ENCODE measurements at places on chromosomes 1 and 21.

DNA sequence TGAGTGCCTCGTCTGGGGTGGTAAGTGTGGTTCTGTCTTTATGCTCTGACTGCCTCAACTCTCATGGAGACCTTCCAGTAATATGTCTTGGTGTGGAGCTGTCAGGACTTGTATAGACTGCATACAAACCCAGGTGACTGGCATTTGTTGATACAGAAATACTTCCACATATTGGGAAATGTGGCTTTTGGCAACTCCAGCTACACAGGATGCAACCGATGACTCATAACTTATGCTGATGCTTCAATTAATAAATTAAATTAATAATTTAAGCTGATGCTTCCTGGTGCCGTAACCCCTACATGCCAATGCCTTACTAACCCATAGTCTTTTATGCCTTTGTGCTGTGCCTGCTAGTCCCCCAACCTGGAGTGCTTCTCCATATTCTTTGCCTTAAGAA is 72.3 kb upstream of the ARTN start:
- no peak for DNase-seq

DNA sequence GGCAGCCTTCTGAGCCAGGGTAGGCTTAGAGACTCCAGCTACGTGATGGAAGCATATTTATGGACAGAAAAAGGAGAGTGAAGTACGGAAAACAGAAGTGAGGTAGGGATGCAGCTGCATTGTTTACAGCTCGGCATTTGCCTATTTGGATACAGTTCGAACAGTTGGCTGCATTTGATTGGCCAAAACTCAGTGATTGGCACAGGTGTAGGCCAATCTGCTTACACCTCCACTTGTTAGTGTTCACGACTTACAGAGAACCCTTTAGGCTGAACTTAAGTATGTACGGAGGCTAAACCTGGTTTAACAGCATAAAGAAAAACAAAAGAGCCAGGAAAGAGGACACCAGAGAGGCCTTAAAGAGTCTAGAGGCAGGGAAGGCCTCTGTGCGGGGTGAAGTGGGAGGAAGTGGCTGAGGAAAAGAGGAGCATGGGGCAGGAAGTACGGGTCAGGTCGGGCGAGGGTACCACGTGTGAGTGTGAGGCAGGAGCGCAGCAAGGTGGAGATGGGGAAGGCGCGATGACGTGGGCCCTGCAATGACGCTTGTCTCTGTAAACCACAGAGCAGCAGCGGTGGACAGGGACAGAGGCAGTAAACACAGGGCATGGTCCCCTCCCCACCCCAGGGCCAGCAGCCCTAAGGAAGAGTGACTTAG is 32.0 kb downstream of the RSPH1 start:
- DNase-seq = no peak

- DNase-seq = no peak
Observed at GRCh38 chr1:208206092-208206698, 38.0 kb downstream of the PLXNA2 start.

DNA sequence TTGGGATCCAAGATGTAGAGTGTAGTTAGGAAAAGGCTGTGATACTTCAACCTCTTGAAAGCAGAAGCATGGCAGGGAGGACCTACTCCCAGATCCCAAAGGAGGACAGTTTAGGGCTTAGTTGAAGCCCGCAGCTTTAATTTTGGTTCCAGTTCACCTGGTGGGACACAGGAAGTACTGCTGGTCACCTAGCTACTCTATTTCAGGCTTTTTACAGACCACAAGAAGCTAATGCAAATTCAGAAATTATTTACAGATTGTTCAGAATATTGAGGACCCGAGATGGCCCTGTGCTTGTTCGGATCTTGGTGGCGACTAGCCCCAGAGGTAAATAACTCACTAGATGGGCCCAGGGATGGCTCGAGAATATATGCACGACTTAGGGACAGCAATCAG is 6.4 kb upstream of the SMCP start:
- no peak for DNase-seq

DNA sequence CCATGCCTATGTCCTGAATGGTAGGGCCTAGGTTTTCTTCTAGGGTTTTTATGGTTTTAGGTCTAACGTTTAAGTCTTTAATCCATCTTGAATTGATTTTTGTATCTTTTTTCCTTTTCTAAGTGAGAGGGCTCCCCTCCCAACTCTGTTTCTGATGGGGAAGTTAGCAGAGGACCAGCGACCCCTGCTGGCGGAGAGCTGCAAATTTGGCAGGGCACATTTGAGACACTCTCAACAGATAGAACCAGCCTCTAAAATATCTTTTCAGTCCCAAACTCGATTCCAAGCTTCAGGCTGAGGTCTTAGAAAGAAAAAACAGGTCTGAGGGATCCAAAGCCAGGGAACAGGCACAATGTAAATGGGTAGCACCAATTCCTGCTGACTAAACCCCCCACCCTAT is 32.5 kb downstream of the LRRC3 start:
- DNase-seq = no peak

GRCh38 chr1:171664976-171665375 is 12.5 kb upstream of the MYOC start:
- no peak for DNase-seq

DNA sequence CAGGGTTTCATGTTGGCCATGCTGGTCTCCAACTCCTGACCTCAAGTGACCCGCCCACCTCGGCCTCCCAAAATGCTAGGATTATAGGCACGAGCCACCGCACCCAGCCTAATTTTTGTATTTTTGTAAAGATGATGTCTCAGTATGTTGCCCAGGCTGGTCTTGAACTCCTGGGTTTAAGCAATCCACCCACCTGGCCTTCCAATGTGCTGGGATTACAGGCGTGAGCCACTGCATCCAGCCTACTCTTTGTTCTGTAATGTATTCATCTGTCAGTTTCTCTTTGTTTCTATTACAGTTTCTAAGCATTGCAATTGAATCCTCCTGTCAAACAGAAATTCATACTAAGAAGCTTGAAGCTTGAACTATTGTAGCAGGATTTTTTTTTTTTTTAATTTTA is 54.8 kb upstream of the RCC1 start:
- no peak for DNase-seq

GRCh38 chr21:44450999-44451398 is 4.3 kb upstream of the LRRC3 start:
- no peak for DNase-seq

DNA sequence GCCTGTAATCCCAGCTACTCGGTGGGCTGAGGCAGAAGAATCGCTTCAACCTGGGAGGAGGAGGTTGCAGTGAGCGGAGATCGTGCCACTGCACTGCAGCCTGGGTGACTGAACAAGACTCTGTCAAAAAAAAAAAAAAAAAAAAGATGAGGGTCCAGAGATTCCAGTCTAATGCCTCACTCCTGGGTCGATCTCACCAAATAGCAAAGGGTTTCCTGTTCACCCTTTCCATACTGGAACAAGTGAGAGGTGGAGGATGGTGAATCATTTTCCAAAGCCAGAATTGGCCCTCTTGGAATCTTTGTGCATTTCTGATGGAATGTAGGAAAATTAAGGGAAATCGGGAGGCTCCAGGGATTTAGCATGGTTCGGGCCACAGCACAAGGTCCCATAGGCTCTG is 58.1 kb upstream of the ZNF648 start:
- no peak for DNase-seq

- no peak for DNase-seq
Observed at GRCh38 chr1:20183035-20183434, 2.9 kb upstream of the UBXN10 start.

DNA sequence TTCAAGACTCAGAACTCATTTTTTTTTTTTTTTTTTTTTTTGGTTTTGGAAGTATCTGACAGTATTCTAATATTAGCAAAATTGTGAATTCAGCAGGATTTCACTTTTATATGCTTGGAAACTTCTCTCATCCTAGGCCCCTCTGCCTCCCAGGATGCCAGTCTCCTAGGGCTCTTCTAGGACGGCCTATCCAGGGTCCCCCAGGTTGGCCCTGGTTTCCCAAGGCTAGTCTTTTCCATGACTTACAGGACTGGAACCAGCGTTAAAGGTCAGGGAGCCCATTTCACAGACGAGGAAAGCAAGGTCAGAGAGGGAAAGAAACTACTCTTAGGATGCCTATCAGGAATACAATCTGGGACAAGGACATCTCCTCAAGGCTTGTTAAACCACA is 412.5 kb downstream of the PTPRU start:
- no peak for DNase-seq

DNA sequence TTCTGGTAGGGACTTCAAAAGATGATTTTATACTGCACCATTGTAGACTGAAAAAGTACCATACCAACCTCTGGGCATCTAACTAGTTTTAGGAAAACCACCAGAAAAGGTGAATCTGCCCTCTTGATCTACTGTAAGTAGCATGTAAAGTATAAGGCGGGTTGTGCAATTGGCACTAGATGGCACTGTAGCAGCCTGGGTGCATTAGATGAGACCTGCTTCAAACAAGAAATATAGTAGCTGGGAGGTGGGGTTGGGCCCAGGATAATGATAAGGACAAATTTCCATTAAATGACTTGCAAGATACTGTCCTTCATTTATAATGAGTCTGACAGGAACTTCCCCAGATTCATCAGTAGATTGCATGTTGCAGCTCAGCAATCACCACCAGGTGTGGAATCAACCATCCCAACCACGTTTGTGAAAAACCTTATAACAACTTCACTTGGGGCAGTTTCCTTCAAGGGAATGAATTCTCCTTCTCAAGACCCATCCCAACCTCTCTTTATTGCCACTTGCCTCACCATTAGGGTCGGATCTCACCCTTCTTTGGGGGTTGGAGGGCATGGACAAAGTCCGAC is 37.3 kb upstream of the IL10 start:
- no peak for DNase-seq

DNA sequence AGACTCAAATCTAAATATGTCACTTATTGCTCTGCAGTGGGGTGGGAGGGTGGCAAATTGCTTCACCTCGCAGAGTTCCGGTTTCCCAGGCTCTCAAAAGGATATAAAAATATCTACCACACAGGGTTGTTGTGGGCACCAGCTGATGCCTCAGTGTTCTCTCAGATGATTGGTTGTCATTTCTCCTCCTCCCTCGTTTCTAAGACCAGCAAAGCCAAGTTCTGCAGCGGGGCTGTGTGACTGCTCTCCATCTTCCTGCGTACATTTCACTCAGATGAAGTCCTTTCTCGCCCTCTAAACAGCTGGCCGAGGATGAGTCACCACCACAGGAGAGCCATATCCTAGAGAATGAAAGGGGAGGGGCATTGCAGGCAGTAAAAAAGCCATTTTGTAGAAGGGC is 35.0 kb upstream of the VWA5B1 start:
- DNase-seq = no peak

- no peak for DNase-seq
Observed at GRCh38 chr21:33810766-33811165, 104.8 kb downstream of the ATP5PO start.

GRCh38 chr1:233606813-233607212 is 7.1 kb upstream of the KCNK1 start:
- no peak for DNase-seq

DNA sequence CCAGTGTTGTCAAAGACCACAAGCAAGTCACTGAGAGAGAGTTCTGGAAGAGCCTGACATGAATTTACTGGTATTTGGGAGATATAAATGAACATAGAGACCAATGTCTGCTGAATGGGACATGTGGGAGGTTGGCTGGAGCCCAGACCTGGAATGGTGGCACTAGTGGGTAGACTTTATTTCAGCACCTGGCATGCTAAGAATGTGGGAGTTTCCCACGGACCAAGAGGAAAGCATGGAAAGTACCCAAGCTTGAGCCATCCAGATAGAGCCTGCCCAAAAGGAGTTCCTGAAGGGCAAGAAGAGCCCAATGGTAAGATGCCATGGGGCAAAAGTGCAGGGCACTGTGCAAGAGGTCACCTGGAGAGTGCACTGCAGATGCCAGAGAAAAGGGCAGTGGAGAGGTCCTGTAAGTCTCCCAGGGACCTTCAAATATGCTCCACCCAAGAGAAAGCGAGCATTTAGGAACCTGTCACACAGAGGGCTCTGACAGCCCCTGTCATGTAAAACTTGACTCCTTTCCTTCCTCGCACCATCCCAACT is 8.1 kb upstream of the ZNF687 start:
- no peak for DNase-seq

DNA sequence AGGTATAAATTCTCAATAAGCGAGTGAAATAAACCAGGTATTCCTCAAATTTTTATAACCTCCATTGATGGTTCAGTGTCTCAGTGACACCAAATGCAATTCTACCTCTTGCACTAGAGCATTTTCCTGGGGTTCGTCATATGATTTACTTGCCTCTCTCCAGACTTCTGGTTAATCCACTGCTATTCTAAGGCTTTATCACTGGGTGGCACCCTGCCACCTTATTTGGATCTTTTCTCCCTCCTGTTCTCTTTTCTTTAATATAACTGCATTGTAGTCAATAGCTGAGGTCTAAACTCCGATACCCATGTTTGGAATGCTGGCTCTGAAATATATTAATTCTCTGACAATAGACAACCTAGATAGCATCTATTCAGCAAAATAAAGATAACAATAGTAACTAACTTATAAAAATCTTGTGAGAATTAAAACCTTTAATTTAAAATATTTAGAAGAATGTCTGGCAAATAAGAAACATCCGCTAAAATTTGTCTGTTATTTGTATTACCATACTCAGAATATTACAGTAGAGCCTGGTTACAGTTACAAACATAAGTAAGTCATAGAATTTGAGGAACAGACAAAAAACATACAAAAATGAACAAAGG is 436.4 kb downstream of the PLA2G4A start:
- no peak for DNase-seq

All from cortex of kidney (tissue), 1 donor.